ENCODE measurements at places on chromosomes 5 and 9.

DNA sequence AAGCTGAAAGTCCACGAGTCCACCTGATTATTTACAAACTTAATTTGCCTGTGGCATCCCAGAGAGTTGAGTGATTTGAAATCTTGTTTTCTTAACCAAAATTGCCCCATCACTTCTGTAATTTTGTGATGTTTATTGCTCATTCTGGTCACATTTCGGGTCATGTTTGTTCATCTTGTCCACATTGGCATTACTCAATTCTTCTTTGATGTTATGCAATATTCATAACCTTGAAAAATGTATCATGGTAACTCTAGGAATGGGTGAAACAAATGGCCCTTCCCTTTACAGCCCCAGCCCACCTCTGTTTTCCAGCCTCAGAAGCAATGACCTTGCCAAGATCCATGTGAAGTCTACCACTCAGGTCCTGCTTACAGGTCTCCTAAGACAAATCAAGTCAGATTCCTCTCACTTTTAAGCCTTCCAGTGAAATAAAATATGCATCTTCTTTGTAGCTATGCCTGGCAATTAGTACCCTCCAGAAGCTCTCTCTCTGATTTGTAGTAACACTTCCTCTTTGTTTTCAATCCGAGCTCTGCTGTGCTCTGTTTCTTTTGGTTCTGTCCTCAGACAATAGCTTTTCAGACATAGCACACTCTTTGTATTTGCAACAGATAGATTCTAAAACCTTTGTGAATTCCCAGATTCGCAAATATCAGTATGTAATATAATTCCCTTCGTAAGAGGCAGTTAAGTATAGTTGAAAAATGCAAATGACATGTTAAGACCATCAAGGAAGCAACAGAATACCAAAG is 330.3 kb upstream of the IRX1 start:
- DNase-seq = no peak

- DNase-seq = no peak
These were observed 1176.1 kb downstream of the CDH9 start for GRCh38 chr5:25862276-25862675.

GRCh38 chr5:76475385-76475784 is 72.3 kb downstream of the IQGAP2 start:
- no peak for DNase-seq

- no peak for DNase-seq
These were observed 372.7 kb upstream of the PTGER4 start for GRCh38 chr5:40306869-40307487.

DNA sequence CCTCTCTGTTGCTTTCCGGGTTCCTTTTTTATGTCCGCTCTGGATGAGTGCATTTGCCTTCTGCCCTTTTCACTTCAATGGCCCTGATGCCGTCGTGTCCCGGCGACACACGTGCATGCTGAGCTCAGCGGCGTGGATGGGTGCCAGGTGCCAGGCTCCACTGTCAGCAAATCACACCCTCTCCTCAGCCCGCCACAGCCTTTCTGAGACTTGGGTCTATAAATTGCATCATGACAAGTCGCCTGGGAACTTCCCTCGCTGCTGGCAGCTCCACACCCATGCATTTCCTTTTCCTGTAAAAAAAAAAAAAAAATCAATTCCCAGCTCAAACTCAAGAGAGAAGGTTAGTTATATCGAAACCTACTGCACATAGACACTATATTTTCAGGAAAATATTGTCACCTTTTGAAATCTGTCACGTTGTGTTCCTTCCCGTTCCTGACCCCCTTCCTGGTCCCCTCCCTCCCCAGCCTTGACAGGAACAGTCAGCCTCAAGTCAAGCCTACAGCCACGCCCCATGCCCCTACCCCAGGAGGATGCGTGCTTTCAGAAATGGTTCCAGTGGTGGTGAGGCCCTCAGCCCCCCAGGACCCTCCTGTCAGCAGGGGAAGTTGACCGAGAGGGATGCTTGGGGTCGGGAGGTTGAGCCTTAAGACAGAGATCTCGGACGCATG is 110.3 kb upstream of the PTCH1 start:
- DNase-seq = no peak

DNA sequence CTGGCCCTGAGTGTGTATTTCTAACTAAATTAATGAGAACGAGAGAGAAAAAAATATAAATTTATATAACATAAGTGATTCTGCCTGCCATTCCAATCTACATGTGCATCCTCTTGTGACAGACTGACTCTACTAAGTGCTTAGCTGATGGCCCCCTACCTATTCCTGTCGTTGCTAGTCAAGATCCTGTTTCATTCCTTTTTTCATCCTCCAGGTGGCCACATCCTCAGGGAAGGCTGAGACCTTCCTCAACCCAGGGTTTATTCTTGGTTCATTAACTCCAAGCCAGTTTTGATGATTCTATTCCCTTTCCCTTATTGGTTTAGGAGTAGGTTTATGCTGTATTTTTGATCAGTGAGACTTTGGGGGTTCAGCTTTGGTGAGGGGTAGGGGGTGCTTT is 201.3 kb downstream of the C9orf152 start:
- no peak for DNase-seq

DNA sequence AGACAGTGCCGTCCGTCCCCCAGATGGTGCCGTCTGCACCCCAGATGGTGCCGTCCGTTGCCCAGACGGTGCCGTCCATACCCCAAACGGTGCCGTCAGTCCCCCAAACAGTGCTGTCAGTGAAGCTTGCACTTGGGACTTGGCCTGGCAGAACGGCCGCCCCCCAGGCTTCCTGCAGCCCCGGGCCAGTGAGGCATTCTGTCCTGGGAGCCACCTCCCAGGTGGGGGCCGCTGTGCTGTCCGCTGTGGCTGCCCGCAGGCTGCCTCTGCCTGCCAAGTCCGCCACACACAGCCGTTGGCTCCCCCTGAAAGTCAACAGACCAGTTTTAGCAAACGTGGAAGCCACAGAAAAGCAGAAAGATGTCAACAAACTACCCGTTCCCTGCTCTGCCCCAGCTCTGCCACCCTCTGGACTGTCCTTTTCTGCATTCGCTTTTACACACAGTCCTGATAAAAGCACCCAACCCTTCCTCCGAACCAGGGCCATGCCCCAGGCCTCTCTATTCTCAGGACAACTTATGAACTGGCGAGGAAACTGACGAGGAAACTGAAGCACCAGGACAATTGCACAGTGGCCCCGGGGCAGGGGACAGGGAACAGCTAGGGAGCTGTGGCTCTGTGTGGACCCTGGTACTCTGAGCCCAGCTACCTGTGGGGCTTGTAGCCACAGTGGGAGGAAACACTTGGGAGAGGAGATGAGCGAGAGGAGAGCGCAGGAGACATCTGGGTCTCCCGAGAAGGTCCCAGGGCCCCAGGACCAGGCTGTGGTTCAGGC is 39.6 kb upstream of the RXRA start:
- no peak for DNase-seq

DNA sequence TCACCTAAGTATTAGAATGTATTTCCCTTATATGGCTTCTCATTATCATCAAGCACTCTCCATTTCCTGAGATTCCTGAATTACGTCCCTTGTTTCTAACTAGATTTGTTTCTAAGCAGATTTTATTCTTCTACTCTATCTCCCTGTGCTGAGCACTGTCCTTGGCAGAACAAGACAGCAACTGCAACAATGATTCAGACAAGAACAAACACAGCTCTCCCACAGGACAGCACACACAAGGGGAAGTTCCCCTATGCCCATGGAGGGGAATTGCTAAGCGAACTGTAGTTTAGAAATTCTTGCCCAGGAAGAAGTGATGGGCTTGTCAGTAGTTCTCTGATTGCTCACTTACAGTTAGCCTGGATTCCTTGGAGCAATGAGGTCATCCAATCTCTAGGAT is 759.9 kb downstream of the DTWD2 start:
- no peak for DNase-seq

- no peak for DNase-seq
These were observed 2.8 kb upstream of the ESM1 start for GRCh38 chr5:54988218-54988617.

- no peak for DNase-seq
These were observed 283.3 kb upstream of the ANKRD55 start for GRCh38 chr5:56516441-56516840.

GRCh38 chr5:171309276-171310211 is 496 bp downstream of the TLX3 start:
- peak; percentile 47 for DNase-seq

- peak; percentile 18 for DNase-seq
These were observed at the start of gene FBP1 for GRCh38 chr9:94639061-94639998. Gene FBP1 (minus strand): TSS chr9:94639518. CDS start chr9:94639310, 208 bp downstream.

DNA sequence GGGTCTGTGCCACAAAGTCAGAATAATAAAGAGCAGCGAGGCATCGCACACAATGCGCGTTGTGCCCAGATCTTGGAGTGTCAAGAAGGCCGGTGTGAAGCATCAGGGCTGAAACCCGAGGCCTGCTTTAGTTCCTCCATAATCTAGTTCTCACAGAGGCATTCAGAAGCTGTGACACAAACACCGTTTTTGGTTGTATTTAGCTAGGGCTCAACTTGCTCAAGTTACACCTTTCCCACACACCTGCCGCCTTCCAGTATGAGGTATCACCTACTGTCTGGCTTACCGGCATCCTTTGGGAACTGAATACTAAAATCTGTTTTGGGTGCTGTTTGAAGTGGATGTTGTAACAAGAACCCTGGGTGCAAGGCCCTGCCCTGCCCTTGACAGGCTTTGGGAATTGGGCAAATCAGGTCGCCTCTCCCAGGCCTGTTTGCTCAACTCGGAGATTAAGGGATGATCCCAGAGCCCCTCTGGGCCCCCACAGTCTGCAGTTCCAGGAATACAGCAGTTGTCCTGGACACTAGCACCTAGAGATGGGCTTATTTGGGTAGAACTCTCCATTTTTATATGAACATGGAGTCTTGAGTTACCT is 27.0 kb downstream of the SLC25A25 start:
- DNase-seq = no peak

Data from erythroblast (primary cell).